ENCODE measurements at places on chromosomes 16 and 17. TPM values are rescaled to one million over a fixed set of nuclear protein-coding genes. Genes with fewer than 3 reads are reported as not detected.

The NAGS gene
- total RNA-seq: not detected

The TUBB3 gene
- total RNA-seq: 13.5 TPM

The LPCAT2 gene
- total RNA-seq: 15.0 TPM

The CACNG4 gene
- 0.07 TPM for total RNA-seq

GRCh38 chr17:16283705-16284104 is 66.7 kb downstream of the PIGL start:
- H3K36me3 ChIP-seq: peaks cover 5% of the 10 kb centered on the region
- DNase-seq: no peak
- no peaks in the 10 kb centered on the region for H3K27me3 ChIP-seq
- H3K4me1 ChIP-seq: peaks cover 9% of the 10 kb centered on the region
- no peak overlapping the region for H3K27ac ChIP-seq
- no peak overlapping the region for H3K4me3 ChIP-seq

DNA sequence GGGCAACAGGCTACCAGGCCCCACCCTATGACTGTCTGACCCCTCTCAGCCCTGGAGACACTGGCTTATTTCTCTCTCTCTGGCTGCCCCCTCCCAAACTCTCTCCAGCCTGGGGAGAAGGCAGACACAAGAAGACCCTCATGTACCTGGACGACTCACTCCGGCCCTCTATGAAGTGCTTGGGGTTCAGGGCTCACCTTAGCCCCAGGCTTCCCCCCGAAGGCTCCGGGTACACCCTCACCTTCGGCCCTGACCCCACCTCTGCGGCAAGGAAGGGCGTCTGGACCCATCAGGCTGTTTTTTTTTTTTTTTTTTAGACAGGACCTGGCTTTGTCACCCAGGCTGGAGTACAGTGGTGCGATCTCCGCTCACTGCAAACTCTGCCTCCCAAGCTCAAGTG is 906 bp upstream of the CARMIL2 start:
- H3K4me3 ChIP-seq: no peak overlapping the region
- peaks cover 6% of the 10 kb centered on the region for H3K27me3 ChIP-seq
- no peaks in the 10 kb centered on the region for H3K4me1 ChIP-seq
- H3K36me3 ChIP-seq: peaks cover 2% of the 10 kb centered on the region
- DNase-seq: no peak
- H3K27ac ChIP-seq: no peak overlapping the region

GRCh38 chr17:8948462-8948861 is 17.0 kb downstream of the PIK3R5 start:
- peaks cover 8% of the 10 kb centered on the region for H3K27me3 ChIP-seq
- H3K4me3 ChIP-seq: no peak overlapping the region
- no peaks in the 10 kb centered on the region for H3K36me3 ChIP-seq
- H3K4me1 ChIP-seq: no peaks in the 10 kb centered on the region
- no peak overlapping the region for H3K27ac ChIP-seq

GRCh38 chr17:40498281-40499084 is 2.9 kb downstream of the TNS4 start:
- DNase-seq: no peak
- no peaks in the 10 kb centered on the region for H3K36me3 ChIP-seq
- peaks cover 15% of the 10 kb centered on the region for H3K4me1 ChIP-seq
- H3K27ac ChIP-seq: no peak overlapping the region
- H3K27me3 ChIP-seq: no peaks in the 10 kb centered on the region

DNA sequence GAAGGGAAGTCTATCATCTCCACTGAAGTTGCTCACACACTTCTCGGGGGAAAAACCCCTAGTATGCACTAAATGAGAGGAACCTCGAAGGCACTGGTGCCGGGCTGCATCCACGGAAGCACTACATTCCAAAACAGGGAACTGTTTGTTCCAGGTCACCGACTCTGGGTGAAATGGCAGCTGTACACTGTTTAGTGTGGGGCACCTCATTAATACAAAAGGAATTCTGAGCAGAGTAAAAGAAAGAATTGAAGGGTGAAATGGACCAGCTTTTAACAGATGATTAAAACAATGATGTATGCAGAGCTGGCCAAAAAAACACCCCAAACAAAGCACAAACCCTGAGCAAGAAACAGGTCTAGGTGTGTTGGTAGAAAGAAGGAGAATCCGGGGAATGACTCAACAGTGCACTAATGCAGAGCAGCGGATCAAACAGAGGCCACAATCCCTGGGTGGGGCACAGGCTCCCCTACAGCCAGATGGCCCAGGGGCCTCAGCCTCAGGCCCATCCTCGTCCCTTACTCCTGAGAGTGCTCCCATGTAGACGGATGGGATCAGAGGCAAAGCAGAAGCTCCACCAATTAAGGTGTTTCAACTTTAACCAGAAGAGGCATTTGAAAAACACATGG is 161.5 kb downstream of the ZFHX3 start:
- no peaks in the 10 kb centered on the region for H3K4me1 ChIP-seq
- H3K4me3 ChIP-seq: no peak overlapping the region
- H3K27me3 ChIP-seq: peaks cover 10% of the 10 kb centered on the region
- H3K36me3 ChIP-seq: no peaks in the 10 kb centered on the region

DNA sequence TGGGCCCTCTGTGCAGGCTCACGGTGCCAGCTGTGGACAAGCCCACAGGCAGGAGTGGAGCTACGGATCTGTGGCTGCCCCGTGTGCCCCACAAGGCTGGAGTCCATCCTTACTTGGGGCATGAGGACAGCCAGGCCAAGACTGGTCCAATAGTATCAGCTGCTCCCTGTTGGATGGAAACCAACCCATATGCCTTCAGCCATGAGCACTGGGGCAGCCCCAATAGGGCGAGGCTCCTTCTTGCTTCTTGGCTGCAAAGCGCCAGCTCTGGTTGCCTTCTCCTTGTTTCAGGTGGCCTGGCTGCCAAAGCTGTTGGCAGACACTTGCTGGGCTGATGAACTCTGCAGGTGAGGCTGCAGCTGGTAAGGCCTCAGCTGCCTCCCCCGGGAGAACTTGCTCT is 188.0 kb downstream of the ENGASE start:
- no peaks in the 10 kb centered on the region for H3K4me1 ChIP-seq
- H3K36me3 ChIP-seq: no peaks in the 10 kb centered on the region
- DNase-seq: no peak

- no peak overlapping the region for H3K27ac ChIP-seq
- no peak for DNase-seq
- H3K27me3 ChIP-seq: no peaks in the 10 kb centered on the region
- H3K4me3 ChIP-seq: no peak overlapping the region
Measured at GRCh38 chr16:83366228-83366627, 441.6 kb upstream of the HSBP1 start.
